ENCODE measurements at places on chromosomes 3 and 15.

GRCh38 chr15:26066896-26067295 lies 203.8 kb upstream of the ATP10A start:
- DNase-seq, result no peak

GRCh38 chr3:158508481-158508880 lies 62.5 kb upstream of the MLF1 start:
- no peak for DNase-seq

- no peak for DNase-seq
Measured at GRCh38 chr3:33063651-33064051, 33.3 kb downstream of the GLB1 start.

- DNase-seq, result no peak
Measured at GRCh38 chr3:73839032-73839431, 214.3 kb upstream of the PDZRN3 start.

DNA sequence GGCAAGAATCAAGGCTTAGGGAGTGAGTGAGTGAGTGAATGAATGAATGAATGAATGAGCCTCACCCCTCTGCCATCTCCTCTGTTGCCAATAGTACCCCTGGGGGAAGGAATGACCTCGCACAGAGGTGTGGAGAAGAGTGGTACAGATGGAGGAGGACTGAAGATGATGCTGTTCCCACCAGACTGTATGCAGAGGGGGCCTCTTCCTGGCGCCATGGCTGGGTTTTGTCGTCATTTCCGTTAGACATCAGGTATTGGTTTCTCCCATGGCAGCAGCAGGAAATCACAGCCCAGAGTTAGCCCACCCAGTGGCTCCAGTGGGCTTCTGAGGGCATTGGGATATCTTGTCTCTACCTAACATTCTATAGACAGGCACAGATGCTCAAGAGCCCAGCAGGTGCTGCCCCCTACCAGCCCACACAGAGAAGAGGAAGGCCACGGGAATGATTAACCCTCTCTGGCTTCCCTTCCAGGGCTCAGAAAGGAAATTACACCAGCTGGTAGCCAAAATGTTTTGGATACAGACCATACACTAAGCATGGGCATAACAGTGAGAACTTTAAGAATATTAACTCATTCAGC lies 109.8 kb upstream of the SLC6A11 start:
- DNase-seq, result no peak

- DNase-seq, result no peak
Measured at GRCh38 chr3:61780016-61780415, 218.6 kb downstream of the PTPRG start.

DNA sequence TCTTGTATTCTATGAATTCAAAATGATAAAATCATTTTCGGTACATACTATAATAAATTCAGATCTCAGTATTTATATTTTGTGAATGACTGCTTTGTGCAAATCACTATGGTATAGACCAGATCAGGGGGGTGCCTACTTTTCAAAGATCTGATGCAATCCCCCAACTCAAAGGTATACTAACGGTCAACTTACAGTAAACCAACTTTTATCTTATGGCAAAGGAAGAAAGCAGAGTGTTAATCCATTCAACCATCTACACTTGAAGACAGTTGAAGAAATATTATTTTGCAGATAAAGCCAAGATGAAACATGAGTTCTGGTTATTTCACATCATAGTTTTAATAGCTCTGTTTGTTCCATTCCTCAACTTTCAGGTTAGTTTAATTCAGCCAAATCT lies 197.1 kb downstream of the MEX3B start:
- no peak for DNase-seq

- DNase-seq, result no peak
Measured at GRCh38 chr3:42101048-42101447, 9.9 kb downstream of the TRAK1 start.

DNA sequence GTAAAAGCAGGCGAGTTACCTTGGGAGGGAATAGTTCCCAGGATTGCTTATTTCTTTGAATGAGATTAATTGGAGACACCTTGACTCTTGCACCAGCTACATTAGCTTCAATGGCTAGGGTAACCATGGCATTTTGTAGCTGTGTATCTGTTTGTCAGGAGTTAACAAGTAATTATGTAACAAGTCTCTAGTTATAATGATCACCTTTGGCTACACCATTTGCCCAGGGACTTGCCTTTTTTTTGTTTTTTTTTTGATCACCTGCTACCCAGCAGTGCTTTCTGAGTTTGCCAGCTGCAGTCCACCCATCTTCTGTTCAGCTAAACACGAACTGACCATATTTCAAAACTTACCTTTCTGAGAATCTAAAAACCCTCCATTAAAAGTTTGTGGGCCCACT lies 2.2 kb downstream of the MED12L start:
- DNase-seq, result no peak

GRCh38 chr3:420584-420983 lies 224.0 kb downstream of the CHL1 start:
- DNase-seq, result no peak

GRCh38 chr3:128167973-128168674 lies 14.8 kb downstream of the EEFSEC start:
- DNase-seq, result no peak

DNA sequence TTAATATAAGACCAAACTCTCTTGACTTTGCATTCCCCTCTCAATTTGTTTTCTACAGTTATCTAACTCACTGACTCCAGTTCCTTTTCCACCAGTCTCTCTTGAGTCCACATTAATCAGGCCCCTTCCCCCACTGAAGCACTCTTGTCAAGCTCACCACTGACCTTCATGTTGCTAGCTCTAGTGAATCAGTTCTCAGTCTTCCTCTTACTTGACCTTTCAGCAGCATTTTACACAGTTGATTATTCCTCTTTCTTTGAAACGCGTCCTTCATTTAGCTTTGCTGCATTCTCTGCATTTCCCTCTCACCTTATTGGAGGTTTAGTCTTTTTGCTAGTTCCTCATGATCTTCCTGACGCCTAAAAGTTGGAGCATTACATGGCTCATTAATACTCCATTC lies 8.3 kb downstream of the PPP2R3A start:
- no peak for DNase-seq

- no peak for DNase-seq
Measured at GRCh38 chr3:11825301-11825700, 21.4 kb downstream of the TAMM41 start.

DNA sequence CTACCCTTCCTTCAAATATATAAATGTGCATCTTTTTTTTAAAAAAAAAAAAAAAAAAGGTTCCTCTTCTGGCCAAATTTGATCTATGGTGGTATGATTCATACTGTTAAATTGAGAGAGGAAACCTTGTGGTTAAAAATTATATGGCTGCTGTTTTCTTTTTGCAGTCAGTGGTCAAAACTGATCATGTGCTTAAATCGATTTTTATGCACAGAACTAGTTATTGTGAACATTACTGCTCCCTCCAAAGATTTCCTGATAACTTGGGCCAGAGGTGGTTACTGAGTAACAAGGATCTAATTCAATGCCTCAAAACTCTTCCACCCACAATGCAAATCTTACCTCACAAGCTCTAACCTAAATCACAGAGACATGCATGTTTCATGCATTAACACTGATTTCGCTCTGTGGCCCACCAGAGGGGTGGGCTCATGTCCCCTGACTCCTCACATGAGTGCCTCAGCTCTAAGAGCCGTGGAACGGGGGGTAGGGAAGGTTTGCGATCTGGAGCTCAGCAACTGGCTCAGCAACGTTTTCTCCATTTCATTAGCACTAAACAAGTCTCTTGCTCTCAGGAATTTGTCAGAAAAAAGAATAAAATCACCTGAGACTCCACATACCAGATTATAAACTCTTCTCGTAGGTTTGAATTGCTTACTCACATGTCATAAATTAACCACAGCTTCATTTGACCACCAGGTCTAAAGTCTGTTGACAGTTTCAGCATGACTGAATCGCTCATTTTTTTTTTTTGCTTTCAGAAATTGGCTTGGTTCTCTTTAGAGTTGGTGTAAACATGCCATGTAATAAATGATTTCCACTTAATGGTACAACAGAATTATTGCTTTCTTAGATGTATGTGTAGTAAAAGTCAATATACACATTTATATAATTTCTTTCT lies 280.4 kb downstream of the CD47 start:
- DNase-seq, result no peak

DNA sequence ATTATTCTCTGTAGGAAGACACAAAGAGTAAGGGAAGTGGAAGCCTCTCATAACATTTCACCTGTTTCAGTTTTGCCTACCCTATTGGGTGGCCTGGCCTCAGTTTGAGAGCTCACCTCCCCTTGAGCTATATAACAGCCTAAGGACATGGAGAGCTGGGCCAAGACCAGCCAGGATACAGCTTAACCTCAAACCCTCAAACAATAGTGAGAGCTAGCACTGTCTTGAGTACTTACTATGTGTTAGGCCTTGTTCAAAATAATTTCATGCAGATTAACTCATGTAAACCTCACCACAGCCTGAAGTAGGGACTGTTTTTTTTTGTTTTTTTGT lies 15.0 kb upstream of the TBL1XR1 start:
- DNase-seq, result no peak

- DNase-seq, result no peak
Measured at GRCh38 chr3:194028434-194029004, 107.4 kb upstream of the HES1 start.

GRCh38 chr3:179958143-179958542 lies 78.6 kb downstream of the PEX5L start:
- DNase-seq, result no peak

DNA sequence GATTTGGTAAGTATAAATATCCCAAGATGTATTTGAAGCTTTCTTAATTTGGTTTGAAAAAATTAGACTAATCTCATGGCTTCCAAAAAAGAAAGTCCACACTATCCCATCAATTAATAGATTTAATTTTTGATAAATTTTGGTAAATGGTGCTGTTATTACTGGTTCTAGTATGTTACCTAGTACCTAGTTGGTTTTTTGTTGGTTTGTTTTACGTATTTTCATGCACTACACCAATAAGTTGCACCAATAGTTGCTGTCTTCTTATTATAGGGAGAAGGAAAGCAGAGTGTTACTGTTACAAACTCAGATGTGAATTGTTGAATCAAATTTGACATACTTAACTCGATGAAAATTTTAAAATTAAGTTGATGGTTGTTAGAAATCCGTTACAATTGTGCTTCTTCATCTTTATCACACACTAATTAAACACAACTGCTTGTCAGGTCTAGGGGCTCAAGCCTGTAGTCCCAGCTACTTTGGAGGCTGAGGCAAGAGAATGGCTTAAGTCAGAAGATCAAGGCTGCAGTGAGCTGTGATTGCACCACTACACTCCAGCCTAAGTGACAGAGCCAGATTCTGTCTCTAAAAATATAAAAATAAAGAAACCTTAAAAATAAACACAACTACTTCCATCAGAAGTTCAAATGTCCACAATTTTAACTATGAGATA lies 23.1 kb upstream of the MBNL1 start:
- DNase-seq, result no peak

GRCh38 chr3:30720586-30721313 lies 114.3 kb downstream of the TGFBR2 start:
- no peak for DNase-seq

- DNase-seq, result no peak
Measured at GRCh38 chr15:91482799-91483198, 370.7 kb upstream of the SLCO3A1 start.

DNA sequence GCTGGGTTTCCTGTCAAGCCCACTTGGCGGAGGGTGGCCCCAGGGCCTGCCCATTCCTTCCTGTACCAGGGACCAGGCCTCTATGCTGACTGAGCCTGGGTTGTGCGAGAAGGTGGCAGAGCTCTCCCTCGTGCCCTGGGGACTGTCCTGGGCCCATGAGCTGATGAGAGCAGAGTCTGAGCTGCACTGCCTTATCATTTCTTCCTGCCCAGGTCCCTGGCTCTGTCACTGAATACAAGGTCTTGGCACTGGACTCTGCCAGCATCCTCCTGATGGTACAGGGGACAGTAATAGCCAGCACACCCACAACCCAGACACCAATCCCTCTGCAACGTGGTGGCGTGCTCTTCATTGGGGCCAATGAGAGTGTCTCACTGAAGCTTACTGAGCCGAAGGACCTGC lies 7.5 kb downstream of the MPI start:
- no peak for DNase-seq

DNA sequence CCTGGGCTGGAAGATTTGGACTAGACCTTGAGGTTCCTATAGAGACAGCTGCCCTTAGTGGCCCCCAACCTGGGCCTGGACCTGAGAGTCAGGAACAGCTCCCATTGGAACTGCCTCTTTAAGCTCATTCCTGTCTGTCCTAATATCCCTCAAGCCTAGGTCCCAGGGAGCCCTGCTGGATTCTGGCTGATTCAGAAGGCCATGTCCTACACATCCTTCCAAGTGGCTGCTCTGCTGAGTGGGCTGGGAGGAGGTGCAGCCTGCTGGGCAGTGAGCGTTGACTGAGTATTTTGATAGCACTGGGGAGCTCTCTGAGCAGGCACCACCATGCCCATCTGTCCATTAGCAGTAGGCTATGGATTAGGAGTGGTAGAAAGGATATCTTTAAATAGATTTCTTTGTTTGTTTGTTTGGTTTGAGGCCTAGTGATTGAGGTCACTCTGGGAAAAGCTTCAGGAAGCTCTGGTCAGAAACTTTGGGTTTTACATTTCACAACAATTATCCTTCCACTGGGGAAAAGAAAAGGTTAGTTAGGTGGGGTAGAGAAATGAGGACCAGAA lies 54.6 kb upstream of the ATOSA start:
- no peak for DNase-seq

DNA sequence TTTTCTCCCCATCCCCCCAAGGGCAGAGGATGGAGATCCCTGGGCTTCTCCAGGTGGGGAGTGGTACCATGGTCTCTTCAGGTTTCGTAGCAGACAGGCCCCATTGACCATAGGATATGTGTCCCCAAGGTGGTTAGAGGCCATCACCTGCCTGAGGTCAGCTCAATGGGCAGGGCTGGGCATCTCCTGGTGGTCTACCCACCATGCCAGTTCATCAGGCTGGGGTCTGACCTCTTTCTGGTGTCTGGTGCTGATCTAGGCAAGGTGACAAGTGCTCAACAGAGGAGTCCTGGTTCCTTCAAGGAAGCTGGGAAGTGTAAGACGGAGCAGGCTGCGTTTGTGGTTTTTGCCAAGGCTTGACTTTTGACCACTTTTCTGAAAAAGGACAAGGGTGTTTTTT lies 71.4 kb downstream of the SMAD3 start:
- no peak for DNase-seq

GRCh38 chr3:151398895-151399294 lies 14.3 kb upstream of the P2RY12 start:
- no peak for DNase-seq

- peak; percentile 57 for DNase-seq
Measured at GRCh38 chr15:40906091-40906990, 12.1 kb downstream of the VPS18 start.

- DNase-seq, result no peak
Measured at GRCh38 chr3:144557515-144557914, 585.9 kb downstream of the DIPK2A start.

DNA sequence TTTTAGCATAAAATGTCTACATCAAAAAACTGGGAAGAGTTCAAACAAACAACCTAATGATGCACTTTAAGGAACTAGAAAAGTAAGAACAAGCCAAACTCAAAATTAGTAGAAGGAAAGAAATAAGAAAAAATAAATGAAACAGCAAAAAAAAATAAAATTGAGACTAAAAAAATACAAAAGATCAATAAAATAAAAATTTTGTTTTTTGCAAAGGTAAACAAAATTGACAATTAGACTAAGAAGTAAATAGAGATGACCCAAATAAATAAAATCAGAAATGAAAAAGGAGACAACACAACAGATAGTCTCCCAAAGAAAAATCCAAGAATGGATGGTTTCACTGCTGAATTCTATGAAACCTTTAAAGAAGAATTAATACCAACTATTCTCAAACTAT lies 89.6 kb upstream of the MME start:
- no peak for DNase-seq
